ENCODE measurements at places on chromosomes 6 and 20. TPM values are rescaled to one million over a fixed set of nuclear protein-coding genes. Genes with fewer than 3 reads are reported as not detected.

F13A1 gene
- not detected for total RNA-seq

FAM184A gene
- total RNA-seq: 0.26 TPM

CTCFL gene
- not detected for total RNA-seq

PLAGL2 gene
- 2.0 TPM for total RNA-seq

SNRNP48 gene
- 11.9 TPM for total RNA-seq

TBXT gene
- total RNA-seq: not detected

DNA sequence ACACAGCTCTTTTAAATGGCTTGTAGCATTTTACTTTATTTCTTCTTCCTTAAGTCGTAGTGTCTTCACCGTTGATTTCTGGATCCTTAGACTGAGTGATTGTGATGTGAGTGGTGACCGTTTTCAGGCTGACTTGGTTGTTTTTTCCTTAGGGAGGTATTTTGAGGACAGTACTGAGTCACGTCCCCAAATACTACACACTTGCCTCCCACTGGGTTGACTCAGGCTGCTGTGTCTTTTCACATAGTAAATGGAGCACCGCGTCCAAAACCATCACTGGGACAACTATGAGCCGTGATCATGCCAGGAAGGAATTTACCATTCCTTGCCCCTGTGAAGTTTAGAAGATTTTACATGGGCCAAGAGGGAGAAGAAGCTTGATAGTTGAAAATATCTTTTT, 174.1 kb downstream of the FARS2 start:
- DNase-seq: no peak

DNA sequence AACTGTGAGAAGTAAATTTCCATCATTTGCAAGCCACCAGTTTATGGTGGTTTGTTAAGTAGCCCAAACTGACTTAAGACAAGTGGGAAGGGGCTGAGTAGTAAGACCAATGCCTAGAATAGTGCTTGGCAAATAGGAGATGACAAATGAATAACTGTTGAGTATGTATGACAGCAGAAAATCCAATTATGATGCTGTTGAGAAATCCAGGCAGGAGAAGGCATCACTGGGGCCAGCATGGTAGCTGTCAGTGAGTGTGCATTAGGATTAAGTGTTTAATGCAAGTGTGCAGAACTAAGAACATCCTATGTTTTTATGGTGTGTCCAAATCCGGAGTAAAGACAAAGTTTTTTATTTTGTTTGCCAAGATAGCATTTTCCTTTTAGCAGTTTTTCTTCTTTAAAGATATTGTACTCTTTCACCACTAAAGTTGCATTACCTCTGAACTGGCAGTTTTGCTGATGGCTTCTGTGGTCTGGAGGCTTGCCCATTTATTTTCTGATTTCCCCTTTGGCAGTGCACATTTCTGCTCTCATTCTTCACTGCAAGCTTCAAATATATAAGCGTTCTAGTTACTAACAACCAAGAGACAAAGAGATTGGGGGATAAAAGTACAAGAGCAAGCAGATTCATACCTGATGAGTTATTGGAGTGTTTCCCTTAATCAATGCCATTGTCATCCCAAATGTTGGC, 289.7 kb downstream of the KCNQ5 start:
- no peak for DNase-seq

DNA sequence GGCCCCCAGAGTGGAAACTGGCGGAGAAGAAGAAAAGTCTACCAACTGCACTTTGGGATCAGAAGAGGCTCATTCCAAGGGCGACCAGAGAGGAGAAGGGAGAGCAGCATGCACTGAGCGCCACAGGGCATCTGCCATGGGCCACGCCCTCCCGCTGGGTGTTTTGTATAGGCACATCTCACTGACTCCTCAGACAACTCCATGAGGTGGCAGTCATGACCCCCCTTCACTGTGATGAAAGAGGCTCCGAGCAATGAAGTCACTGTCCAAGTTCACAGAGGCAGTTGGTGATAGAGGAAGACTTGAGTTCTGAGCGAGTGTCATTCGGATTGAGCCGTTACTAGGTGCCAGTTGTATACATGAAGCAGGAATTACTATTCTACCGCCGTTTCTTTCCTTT, 15.4 kb downstream of the BPIFB1 start:
- DNase-seq: no peak

GRCh38 chr6:31357886-31358285, 907 bp upstream of the HLA-B start:
- no peak for DNase-seq

GRCh38 chr20:49888212-49889000, 26.9 kb downstream of the SPATA2 start:
- peak; percentile 22 for DNase-seq

DNA sequence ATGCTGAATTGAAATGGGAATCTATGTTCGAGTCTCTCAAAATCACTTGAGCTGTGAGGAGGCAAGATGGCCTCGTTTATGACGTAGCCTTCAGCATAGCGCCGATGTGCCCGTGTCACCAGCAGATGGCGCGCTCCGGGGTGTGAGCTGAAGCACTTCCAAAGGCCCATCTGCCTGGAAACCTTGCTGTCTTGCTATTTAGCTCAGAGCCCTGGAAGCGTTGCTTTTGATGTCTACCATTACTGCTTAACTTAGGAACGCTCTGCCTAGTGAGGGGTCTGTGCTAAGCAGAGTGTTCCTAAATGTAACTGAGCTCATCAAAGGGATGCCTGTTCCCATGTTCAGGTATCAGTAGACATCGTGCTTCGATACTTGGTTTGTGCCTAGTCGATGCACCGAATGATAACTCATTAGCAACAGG, 67.7 kb downstream of the SYCP2L start:
- DNase-seq: peak; percentile 32

DNA sequence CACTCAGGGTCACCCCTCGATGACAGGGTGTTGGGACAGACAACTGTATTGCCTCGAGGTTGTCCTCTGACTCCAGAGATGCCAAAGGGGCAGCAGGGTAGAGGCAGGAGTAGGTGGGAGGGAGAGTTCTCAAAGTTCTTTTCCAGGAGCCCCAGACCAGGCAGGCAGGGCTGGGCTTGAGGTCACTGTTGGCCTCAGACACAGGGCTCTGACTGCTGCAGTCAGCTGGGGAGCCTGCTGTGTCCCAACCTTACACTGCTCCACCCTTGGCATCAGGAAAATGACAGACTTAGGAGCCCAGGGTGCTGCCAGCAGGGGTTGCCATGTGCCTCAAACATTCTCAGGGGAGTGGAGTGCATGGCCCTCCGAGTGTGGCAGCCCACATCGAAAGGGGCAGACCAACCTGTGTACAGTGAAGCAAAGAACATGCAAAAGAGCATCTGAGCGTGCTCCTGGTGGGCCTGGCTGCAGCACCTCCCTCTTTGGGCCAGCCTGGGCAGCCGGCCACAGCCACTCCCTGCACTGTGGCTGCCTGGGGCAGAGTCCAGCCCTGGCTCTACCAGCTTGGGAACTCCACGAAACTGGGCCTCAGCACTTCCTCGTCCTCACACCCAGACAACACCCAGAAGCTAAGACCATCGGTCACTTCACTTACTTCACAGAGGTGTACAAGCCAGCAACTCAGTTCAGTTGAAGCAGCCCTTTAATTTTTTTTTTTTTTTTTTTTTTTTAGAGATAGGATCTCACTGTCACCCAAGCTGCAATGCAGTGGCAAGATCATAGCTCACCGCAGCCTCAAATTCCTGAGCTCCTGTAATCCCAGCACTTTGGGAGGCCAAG, 24.0 kb downstream of the C6orf132 start:
- no peak for DNase-seq

- DNase-seq: no peak
Observed at GRCh38 chr20:62463651-62464424, 12.0 kb downstream of the GATA5 start.

DNA sequence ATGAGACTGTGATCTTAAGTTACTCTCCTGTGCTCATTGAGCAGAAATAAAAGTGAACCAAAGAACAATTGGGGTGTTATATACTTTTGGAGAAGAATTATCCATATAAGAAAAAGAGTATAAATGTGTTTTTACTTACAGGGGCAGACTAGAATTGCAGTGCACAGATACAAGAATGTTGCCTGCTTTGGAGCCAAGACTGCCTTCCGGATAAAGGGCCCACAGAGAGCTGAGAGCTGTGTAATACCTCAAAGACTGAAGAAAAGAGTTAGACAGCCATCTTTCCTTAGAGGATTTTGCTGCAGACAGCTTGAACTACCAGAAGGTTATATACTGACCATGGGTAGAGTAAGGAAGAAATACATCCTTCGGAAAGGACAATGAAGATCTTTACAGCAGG, 1235.5 kb upstream of the CITED2 start:
- no peak for DNase-seq

GRCh38 chr20:833121-833449, 430 bp upstream of the FAM110A start:
- DNase-seq: peak; percentile 11

DNA sequence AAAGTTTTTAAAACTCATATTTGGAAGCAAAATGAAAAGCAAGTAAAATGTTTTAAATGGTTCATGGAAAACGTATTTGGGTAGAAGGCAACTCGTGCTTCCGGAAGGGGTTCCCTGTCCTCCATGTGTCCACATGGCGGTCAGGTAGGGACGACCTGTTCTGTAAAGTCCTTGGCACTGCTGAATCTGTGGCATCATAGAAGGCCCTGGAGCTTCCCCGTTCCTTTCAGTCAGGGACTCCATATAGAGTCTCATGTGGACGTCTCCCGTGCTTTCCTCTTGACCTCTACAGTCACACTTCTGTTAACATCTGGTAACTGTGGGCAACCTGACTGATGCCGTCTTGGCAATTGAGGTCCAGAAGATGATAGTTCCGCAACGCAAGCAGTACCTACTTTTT, 11.4 kb downstream of the DYNLT1 start:
- DNase-seq: no peak

DNA sequence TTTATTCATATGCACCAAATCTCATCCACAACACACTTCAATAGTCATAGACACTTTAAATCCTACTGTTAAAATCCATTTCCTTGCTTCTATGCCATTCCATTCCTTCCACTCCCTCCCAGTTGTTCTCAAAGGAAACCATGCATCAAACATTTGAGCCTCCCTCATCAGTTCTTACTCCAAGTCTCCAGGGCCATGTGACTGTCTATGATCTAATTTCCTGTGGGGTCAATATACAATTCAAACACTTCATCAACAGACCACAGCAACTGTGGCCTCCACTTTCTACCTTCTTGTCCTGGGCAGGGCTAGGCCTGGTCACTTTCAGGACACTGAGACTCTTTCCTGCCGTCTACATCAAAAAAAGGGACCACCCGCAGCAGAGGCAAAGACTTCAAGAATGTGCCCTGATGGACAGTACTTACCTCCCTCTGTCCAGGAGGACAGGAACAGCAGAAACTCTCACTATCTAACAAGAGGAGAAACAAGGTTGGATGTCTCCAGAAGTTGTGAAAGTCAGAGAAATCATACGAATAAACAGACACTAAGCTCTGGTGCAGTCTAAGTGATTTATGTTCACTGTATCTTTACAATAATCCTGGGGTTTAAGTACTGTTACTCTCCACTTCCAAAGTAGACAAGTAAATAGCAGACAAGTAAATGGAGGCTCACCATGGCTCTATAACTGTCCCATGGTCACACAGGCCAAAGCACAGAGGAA, 160.2 kb downstream of the QRSL1 start:
- no peak for DNase-seq

- DNase-seq: peak; percentile 79
Observed at GRCh38 chr6:10747251-10747972, at the start of gene TMEM14B. Gene TMEM14B, plus strand, starts transcription at chr6:10747805. Its CDS starts 1,441 bp downstream, at chr6:10749246.

- DNase-seq: no peak
Observed at GRCh38 chr20:5670874-5671273, 79.3 kb upstream of the SHLD1 start.

DNA sequence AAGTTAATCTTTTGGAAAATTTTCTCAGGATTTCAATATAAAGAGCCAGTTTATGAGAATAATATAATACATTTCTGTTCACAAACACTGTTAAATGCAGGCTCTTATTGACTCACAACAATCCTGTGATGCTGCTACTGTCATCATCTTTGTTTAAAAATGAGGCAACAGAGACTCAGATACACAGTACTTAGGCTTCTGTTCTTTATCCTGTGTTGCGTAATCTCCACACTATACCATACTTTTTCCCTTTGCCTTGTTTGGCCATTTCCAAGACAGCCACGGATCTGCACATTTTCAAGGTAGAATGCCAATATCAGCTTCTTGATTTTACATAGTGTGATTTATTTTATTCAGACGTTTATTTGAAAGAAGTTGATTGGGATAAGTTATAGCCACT, 699.0 kb upstream of the CITED2 start:
- no peak for DNase-seq

DNA sequence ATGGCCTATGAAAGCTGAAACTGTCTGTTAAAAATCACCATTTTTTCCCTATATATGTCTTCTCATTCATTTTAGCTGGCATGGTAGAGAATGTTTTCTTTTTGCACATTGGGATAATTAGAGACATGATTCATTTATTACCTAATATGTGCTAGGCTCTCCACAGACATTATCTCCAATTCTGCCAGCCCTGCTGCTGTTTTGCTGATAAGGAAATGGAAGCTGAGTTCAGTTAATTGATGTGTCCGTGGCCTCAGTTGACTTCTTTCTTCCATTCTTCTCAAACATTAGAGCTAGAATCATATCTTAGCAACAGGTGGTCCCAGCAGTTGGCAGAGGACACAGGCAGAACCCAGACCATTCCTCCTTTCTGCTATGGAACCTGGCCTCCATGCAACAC, 644.1 kb upstream of the CITED2 start:
- DNase-seq: no peak
